T-helper 22 cell (primary cell): ENCODE measurements at places on chromosomes 7 and 10.

- DNase-seq: no peak
These were observed 123.8 kb upstream of the PDSS1 start for GRCh38 chr10:26573674-26574073.

DNA sequence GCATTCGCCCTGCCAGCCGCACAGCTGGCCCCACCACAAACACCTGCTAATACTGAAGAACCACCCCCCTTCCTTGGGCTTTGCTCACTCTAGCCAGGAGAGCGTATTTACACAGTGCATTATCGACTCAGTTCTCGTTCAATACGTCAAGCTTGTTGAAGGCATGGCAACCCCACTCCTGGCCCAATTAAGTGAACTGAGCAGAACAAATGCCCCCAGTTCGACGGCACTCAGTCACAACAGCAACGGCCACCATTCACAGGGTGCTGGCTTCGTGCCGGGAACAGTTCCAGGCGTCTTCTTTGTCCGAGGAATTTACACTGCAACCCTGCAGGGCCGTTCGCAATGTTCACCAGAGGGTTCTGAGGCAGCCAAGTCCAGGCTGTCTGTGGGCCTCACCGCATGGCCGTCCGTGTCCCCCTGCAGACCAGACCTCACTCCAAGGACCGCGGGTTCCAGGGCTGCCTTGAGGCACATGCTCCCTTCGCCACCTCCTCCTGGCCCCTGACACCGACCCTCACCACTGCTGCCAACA lies 175.3 kb downstream of the DIP2C start:
- no peak for DNase-seq

GRCh38 chr10:61452151-61452651 lies 980 bp downstream of the TMEM26 start:
- no peak for DNase-seq

DNA sequence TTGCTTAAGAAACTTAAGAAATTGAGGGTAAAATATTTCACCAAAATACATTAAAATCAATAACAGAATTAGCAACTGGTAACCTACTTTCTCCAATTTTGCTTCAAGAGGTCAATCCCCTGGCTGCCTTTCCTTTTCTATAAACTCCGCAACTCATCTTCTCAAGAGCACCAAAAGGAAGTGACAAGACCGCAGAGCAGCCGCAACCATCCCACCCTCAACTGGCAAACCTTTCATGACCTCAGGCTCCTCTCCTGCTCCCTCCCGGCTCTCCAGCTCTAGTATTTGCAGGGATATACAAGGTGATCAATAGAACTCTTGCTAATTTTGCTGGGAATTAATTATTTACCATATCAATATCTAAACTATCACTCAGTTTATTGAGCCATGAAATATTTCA lies 88.9 kb downstream of the ATE1 start:
- no peak for DNase-seq

GRCh38 chr7:2062648-2063047 lies 170.1 kb downstream of the MAD1L1 start:
- DNase-seq: no peak

DNA sequence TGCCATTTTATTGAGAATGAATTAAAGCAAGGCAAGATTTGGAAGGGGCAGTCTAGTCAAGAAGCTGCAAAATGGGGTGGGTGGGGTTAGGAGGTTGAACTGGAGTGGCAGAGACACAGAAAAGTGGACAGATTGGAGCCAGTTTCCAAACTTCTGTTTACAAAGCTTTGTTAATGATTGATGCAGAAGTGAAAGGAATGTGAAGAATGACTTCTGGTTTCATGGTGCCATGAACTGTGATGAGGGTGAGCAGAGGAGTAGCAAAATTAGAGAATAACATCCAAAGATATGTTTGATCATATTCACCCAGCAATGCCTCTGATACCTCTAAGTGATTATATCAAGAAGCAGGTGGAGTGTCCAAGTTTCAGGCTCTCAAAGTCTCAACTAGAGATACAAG lies 1118.0 kb upstream of the C7orf33 start:
- DNase-seq: no peak
